ENCODE measurements at places on chromosomes 4 and X. TPM values are rescaled to one million over a fixed set of nuclear protein-coding genes. Genes with fewer than 3 reads are reported as not detected.

Gene HS6ST2
- polyA plus RNA-seq: 21.1 TPM

Gene JAKMIP1
- 0.08 TPM for polyA plus RNA-seq

Gene CLTRN
- polyA plus RNA-seq: 21.4 TPM

Gene KLHL4
- 6.5 TPM for polyA plus RNA-seq

Gene AREG
- 0.25 TPM for polyA plus RNA-seq

Gene PCDH18
- 167 TPM for polyA plus RNA-seq

Gene EDA
- 7.0 TPM for polyA plus RNA-seq

Gene XAGE2
- polyA plus RNA-seq: 0.68 TPM

Gene CNGA1
- 4.7 TPM for polyA plus RNA-seq

Gene WNK3
- polyA plus RNA-seq: 6.9 TPM

Gene PCDH10
- 7.4 TPM for polyA plus RNA-seq

Gene TRIM60
- not detected for polyA plus RNA-seq

Gene GPC4
- 20.3 TPM for polyA plus RNA-seq

Gene BTK
- 2.3 TPM for polyA plus RNA-seq

Gene SPP1
- 127 TPM for polyA plus RNA-seq

Gene SPARCL1
- 9.2 TPM for polyA plus RNA-seq

Gene ADD1
- 290 TPM for polyA plus RNA-seq

Gene AMTN
- polyA plus RNA-seq: not detected

Gene ZNF157
- 1.6 TPM for polyA plus RNA-seq

Gene WDR17
- 16.2 TPM for polyA plus RNA-seq

Gene GPC3
- polyA plus RNA-seq: 1,367 TPM

Gene VCX
- polyA plus RNA-seq: not detected

Gene INTS12
- 37.7 TPM for polyA plus RNA-seq

Gene SULT1E1
- polyA plus RNA-seq: 585 TPM

Gene TEX13C
- not detected for polyA plus RNA-seq

Gene CPEB2
- polyA plus RNA-seq: 21.2 TPM

Gene KIT
- polyA plus RNA-seq: 20.1 TPM

Gene GLOD5
- polyA plus RNA-seq: 0.81 TPM

Gene TCEAL1
- polyA plus RNA-seq: 27.0 TPM

Gene GLRA3
- not detected for polyA plus RNA-seq
